Psoas muscle (tissue), 8 donors: ENCODE measurements at places on chromosomes 2 and 18. TPM values are rescaled to one million over a fixed set of nuclear protein-coding genes. Genes with fewer than 3 reads are reported as not detected.

- DNase-seq = no peak
Observed at GRCh38 chr2:234973008-234973407, 21.2 kb downstream of the SH3BP4 start.

- no peak for DNase-seq
Observed at GRCh38 chr18:77960791-77961410, 711.3 kb downstream of the GALR1 start.

The SCN1A gene
- 0.01 TPM for polyA plus RNA-seq

- DNase-seq = no peak
Observed at GRCh38 chr2:37833423-37833822, 91.7 kb upstream of the RMDN2 start.

The GBX2 gene
- not detected for polyA plus RNA-seq

DNA sequence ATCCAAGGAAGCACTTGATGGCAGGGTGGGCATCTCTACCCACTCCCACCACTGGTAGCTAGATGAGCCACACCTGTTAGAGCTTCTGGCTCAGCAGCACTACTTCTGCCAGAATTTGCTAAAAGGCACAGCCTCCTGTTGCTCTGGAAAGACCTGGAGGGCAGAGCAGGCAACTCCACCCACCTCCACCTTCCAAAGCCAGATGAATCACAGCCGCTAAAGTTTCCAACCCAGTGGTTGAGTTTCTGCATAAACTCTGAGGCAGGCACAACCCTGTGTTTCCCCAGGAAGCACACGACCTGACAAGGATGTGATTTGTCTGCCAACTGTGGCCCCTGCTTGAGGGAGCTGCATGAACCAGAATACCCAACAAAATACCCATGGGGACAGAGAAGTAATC lies 111.6 kb upstream of the GCFC2 start:
- DNase-seq = no peak

GRCh38 chr2:49567811-49568600 lies 413.7 kb upstream of the FSHR start:
- DNase-seq = no peak

- no peak for DNase-seq
Observed at GRCh38 chr2:18132697-18133096, 254.2 kb downstream of the KCNS3 start.

The LDLRAD4 gene
- polyA plus RNA-seq = 2.0 TPM

DNA sequence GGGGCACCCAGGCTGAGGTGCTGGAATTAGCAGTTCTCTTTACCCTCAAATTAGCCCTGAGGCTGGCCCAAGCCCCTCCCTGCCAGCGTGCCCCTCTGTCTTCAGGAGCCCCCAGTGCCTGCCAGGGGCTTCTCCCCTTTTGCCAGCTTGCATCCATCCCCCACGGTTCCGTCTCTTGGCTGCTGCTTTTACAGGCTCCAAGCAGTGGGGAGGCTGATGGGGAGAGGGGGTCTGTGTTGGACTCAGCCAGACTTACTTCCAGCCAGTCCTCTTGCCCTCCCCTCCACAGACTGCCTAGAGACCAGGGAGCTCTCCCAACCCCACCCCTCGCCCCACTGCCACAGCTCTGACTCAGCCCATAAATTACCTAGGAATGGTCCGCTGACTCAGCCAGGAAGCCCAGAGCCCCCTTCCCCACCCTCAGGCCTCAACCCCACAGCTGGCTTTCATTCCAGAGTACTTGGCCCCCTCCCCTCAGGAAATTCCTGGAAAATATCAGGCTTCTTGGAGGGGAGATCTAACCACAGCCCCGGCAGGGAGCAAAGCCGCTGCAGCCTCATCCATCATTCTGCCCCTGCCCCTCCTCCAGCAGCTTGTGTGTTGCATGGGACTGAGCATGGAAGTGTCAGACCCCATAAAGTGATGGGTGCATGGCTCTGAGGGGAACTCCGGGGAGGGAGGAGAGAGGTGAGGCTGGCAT lies 184.6 kb downstream of the ZFP36L2 start:
- peak; percentile 48 for DNase-seq

The SERPINB4 gene
- polyA plus RNA-seq = 0.04 TPM

The TRMT61B gene
- polyA plus RNA-seq = 9.5 TPM

The CNRIP1 gene
- polyA plus RNA-seq = 3.5 TPM

DNA sequence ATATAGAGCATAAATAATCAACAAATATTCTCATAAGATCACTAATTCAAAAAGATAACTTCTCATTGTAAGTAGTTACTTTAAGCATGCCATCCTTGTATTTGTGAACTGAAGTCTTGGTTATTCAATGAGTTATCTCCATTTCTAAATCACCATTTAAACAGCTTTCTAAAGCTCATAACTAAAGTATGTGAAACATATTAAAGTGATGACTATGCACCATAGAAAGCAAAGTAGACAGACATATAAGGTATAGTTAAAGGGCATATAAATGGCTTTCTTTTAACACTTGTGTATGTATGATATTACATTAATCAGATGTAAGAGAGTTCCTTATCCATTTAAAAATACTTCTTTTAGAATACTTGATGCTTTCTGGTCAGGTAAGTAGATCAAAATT lies 83.5 kb downstream of the IKZF2 start:
- DNase-seq = no peak

DNA sequence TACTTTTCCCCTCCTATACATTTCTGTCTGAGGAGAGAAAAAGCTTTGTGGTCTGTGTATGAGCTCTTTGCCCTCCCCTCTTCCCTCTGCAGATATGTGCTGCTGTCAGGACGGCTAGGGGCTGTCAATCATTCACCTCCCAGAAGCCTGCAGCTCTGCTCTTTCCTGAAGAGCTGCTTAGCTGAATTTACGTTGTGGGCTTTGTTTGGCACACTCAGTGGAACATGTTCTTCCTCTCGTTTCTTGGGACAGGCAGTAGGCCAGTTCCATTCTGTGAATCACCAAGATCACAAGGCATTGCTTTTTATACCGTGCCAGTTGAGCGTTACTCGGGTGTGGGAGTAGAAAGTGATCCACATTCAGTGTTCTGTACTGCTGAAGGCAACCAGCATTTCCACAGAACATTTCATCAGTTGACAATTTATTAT lies 136.7 kb downstream of the LAMA3 start:
- peak; percentile 61 for DNase-seq

The LHCGR gene
- polyA plus RNA-seq = 0.04 TPM

The CRYBA2 gene
- not detected for polyA plus RNA-seq
